ENCODE measurements at places on chromosomes 5 and 9.
A peak's percentile ranks its signal among the peaks of the same experiment; 100 is the strongest.

GRCh38 chr5:174145091-174145490 is 99.6 kb downstream of the NSG2 start:
- DNase-seq = no peak

DNA sequence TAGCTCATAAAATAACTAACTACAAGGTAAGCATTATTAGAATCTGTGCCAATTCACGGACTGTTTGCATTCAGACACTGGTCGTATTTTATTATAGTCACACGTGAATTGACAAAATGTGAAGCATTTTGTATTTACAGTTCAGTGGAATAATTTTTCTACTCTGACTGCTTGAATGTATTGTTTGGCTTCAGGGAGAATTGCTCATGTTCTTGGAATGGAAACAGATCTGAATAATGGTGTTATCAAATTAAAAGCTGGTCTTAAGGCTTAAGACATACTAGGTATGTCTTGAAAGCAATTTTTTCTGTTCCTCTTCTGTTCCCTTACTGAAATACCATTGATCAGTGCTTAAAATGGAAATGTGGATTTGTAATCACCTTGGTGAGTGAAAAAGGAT is 543.7 kb upstream of the TLE4 start:
- no peak for DNase-seq

- peak; percentile 86 for DNase-seq
Observed at GRCh38 chr9:128863647-128864046, 18.1 kb downstream of the KYAT1 start.

- no peak for DNase-seq
Observed at GRCh38 chr9:79569814-79570447, 1.8 kb upstream of the TLE4 start.
